ENCODE measurements at places on chromosomes 7 and 10.

DNA sequence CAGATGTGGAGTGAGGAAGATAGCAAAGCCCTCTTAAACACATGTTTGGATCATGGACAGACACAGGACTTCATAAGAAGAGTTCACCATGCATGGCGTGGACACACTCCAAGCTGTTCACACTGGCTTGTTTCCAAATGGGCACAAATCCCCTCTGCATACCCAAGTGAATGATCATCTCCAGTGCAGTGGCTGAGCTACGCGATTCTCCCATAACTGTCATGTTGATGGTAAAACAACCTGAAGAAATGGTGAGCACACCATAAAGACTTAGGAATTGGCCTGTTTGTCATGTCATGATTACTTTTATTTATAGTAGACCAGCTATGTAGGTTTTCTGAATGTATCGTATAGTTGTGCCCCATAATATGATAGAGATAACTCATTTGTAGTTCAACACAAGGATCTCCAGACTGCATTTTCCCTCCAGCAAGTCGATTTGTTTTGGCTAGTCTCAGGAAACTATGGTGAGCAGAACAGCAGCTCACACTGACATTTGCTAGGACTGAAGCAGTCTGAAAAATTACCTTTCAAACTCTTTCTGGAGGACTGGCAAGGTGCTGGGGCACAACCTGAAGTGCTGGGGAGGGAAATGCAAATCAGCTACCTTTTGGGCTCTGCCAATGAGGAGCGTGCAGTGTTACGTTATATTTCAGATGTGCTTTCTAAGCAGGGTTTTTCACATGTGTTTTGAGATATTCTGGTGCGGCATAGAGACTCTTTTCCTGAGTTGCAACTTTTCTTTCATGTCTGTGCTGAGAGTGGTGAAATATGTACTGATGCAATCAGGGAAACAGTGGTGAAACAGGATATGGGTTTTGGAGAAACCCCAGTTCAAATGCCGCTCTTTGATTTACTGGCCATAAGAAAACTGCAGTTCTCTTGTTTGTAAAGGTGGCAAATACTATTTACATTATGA, 629.6 kb upstream of the DPP6 start:
- no peak for DNase-seq

GRCh38 chr10:113987156-113987555, 56.5 kb upstream of the ADRB1 start:
- no peak for DNase-seq

DNA sequence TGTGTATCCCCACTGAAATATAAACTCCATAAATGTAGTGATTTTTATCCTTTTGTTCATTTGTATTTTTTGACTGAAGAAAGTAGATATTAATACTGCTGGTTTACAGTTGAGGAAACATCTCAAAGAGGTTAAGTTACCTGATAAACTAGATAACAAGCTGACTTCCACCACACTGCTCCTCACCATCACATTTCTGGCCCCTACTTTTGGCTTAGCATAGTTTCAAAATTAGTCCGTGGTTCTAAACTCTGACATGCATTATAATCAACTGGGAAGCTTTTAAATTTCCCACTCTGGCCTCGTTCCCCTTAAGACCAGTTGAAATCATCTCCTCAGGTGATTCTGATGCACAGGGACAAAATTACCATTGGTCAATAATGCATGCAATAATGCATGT, 43.5 kb downstream of the ANKIB1 start:
- no peak for DNase-seq

DNA sequence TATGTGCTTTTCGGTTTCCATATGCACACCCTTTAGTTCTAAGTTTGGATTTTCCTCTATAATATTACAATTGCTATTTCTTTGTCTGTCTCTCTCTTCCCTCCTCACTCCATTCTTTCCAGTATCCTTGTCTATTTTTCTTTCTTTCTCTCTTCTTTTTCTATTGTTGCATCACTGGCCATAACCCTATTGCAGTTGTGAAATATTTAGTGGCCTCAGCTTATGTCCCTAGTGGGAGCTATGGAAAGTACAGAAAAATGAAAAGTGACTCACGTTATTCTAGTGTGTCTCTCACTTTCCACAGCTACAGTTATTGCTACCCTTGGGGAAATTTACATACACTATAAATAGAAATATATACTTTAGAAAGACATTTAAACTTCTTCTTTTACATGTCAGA, 59.1 kb downstream of the CNTNAP2 start:
- DNase-seq = no peak

GRCh38 chr10:47029181-47030009, 118.2 kb downstream of the PTPN20 start:
- no peak for DNase-seq

DNA sequence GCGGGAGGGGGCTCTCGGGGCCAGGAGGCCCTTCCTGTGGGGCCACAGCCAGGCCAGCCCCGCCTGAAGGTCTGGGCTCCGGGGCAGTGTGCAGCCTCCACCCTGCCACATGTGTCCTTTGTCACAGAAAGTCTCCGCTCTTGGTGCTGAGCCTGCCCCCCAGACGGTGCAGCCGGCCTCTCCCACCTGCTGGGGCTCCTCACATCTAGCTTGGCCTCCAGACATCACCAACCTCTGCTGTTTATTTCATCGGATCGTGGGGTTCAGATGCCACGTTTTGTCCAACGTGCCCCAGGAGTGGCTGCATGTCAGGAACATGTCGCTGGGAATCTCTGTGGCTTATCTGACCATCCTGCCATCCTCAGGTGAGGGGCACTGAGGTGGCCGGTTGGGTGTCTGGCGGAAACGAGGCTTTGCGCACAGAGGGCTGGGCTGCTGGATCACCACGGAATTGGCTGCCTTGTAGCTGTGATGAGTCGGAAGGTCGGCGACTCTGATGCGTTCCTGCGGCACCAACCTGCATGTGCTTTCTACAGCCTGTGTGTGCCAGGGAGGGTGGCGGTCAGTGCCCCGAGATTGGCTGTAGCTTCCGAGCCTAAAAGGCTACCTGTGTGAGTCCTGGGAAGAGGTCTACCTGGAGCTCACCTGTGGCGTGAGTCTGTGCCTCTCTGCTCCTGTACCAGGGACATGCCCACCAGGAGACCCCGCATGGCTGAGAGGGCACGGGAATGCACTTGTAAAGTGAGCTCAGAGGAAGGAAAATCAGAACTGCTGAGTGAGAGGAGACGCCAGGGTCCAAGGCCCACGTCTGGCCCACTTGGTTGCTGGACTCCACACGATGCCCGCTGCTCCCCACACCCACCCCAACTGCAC, 316.4 kb downstream of the DNAJB6 start:
- DNase-seq = no peak

DNA sequence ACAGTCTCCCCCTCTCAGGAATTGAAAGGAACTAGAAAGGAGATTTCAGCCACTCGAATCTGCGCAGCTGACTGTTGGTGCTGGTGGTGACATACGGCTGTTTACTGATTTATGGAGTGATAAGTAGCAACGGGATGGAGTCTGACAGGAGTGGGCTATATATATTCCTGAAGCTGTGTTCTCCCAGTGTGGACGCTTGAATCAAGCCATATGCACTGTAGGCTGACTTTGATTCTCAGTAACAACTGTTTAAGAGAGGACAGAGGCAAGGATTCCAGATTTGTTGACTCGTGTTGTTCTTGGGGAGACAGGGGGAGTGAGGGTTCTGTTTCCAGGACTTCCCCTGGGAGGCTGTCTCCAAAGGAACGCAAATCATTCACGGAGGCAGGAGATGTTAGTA, 260.1 kb upstream of the AUTS2 start:
- no peak for DNase-seq

DNA sequence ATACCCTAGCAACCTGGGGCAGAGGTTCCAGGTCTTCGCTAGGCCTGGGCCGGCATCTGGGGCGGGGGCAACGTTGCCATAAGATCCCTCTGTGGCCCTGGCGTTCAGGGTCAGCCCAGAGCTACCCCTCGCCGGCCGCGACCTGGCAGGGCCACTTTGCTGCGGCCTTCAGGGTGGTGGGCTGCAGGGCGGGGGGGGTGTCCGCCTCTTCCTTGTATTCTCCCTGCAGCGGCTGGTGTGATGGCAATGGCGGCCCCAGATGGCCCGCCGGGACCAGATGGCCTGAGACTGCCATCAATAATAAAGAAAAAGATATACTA, 539.2 kb upstream of the POT1 start:
- no peak for DNase-seq

- DNase-seq = no peak
These were observed 205.4 kb upstream of the VSTM2A start for GRCh38 chr7:54336800-54337199.

GRCh38 chr10:114879541-114880158, 58.1 kb downstream of the FHIP2A start:
- peak; percentile 13 for DNase-seq

- DNase-seq = no peak
These were observed 471.2 kb downstream of the PLXNA4 start for GRCh38 chr7:132105096-132105495.

DNA sequence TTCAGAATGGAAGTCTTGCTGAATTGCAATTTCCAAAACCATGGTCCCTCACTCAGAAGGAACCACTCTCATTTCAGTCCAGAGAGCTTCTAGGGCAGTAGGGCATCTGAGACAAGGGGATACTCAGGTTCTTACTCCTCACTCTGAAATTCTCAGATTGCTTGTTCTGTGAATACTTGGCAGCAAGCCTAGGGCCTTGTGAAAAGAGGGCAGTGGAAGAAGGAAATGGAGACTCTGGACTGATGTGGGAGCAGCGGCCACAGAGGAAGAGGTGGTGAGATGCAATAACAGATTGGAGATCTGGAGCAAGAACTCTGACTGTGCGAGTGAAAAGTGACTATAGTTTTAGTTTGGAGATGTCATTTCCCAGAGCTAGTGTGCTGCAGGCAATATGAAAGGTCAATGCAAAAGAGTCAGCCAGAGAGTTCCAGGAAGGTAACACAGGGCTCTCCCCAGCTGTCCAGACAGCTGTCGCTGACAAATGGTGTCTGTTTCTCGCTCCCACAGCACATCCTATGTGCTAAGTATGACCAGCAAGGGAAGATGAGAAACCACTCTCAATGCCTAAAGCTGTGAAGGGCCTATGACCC, 291.6 kb upstream of the KIAA1217 start:
- DNase-seq = no peak

DNA sequence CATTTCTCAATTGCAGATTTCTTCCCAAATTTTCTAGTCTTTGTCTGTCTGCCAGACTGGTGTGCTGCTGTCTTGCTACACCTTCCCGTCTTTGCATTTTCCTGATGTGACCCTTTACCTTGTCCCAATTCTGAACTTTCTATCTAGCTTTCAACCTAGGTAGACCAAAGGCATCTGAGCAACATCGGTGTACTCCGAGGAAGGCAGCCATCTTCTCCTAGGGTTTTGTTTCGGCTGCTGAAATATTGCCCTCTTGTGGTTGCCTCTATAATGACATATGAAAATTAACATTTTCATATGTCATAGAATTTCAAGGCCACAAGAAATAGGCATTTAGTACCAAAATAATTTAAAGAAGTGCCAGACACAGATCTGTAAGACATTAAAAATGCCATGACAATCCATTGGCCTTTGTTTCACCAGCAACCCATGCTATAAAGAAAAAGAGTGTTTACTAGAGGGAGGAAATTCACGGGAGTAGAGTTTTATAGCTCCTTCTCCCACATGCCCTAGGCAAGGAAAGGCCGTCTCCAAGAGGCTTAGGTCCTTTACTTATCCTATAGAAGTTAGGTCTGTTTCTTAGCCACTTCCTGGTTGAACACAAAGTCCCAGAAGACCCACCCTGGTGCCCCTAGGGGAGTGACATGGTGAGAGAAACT, 23.4 kb downstream of the OR9A2 start:
- DNase-seq = no peak
